MCF 10A (cell line): ENCODE measurements at places on chromosomes 2 and 18.

DNA sequence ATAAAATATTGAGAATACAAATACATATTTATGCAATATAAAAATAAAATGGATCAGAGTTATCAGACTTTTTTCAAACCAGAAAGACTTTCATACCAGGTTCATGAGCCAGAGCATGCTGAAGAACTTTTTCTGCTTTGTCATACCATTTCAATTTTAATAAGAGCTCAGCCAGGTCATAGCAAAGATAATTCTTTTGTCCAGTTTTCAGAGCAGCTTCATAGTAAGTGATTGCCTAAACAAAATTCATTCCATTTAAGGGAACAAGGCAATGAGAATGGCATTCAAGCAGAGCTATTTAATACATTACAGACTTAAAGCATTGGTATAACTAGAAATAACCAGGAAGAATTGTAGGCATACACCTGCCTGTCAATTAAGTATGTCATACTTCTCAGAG, 42.3 kb downstream of the TTC21B start:
- no peak for DNase-seq

DNA sequence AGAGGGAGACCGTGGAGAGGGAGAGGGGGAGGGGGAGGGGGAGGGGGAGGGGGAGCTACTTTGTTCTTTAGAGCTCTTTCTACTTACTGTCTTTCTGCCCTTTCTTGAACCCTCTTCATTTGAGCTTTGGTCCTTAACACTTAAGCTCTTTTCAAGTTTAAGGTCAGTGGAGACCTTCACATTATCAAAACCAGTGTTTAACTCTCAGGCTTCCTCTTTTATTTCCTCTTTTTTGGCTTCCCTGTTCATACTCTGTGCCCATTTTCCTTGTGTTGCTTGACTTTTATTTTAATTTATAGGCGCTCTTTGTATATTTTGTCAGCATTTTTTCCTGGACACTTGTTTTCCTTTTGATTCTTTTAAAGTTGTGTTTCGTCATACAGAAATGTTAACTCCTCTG, 37.1 kb downstream of the ACSL3 start:
- no peak for DNase-seq

DNA sequence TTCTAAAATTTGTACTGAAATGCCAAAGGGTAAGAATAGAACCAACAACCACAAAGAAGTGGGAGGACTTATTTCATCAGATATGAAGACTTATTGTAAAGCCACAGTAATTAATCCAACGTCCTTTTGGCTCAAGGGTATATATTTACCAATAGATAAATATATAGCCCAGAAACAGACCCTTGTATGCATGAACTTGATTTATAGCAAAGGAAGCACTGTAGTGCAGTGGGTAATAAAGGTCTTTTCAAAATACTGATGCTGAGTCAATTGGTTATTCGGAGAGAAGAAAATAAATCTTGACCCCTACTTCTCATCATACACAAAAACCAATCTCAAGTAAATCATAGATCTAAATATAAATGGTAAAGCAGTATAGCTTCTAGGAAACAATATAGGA, 200.5 kb upstream of the ST6GAL2 start:
- DNase-seq, result no peak

- DNase-seq, result no peak
These were observed 656.0 kb upstream of the SALL3 start for GRCh38 chr18:78323453-78324197.

DNA sequence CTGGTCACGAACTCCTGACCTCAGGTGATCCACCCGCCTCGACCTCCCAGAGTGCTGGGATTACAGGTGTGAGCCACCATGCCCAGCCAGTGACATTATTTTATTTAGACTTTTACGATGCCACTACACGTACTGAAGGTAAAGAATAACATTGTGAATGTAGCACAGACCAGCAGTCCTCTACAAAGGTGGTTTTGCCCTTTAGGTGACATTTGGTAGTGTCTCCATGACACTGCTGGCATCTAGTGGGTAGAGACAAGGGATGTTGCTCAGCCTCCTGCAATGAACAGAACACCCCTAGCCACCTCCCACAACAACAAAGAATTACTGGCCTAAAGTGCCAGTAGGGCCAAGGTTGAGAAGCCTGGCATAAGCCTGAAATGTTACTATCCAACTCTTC, 69.5 kb downstream of the MYOM1 start:
- no peak for DNase-seq

- DNase-seq, result peak; percentile 53
These were observed 539.0 kb downstream of the SOX11 start for GRCh38 chr2:6231166-6231565.

GRCh38 chr2:37283207-37283606, 41.4 kb downstream of the PRKD3 start:
- peak; percentile 75 for DNase-seq

- no peak for DNase-seq
These were observed 52.6 kb downstream of the COA5 start for GRCh38 chr2:98555696-98556095.

GRCh38 chr2:110173523-110173922, 31.3 kb downstream of the NPHP1 start:
- DNase-seq, result peak; percentile 68

DNA sequence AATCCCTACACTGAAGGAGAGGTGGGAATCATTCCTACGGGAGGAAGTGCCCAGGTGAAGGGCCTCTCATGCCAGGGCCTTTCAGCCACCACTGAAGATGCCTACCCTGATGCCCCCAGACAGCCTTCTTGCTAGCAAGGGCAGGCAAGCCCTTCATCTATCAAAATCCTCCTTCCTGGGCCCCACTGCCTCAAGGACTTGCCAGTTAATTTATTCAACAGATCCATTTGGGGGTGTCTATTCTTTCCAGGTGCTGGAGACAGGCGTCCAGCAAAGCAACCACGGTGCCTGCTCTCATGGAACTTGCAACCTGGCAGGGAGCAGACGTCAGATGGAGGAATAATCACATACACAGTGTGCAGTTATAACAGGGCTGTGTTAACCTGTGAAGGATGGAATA, 95.5 kb downstream of the GYPC start:
- no peak for DNase-seq

DNA sequence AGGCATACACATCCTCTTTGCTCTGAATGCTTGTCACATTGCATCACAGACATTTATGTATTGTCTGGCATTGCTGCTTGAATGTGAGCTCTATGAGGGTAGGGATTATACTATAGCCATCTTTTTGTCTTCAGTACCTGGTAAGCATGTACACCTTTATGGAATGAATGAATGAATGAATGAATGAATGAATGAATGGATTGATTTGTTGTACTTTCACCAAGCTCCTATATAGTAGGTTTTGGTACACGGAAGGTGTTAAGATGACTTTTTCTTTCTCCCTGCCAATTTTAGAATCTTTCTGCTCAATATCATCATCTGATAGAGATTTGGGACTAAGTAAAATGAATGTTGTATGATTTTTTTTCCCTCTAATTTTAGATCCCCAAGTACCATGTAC, 13.5 kb downstream of the LTBP1 start:
- DNase-seq, result no peak

GRCh38 chr2:55862673-55863390, 60.8 kb downstream of the EFEMP1 start:
- DNase-seq, result peak; percentile 98

- DNase-seq, result peak; percentile 46
These were observed 483 bp downstream of the TRAPPC8 start for GRCh38 chr18:31942291-31942998.

GRCh38 chr2:180314086-180314485, 307.0 kb upstream of the CWC22 start:
- no peak for DNase-seq

- DNase-seq, result no peak
These were observed 130.8 kb downstream of the SLC8A1 start for GRCh38 chr2:40321016-40321623.

DNA sequence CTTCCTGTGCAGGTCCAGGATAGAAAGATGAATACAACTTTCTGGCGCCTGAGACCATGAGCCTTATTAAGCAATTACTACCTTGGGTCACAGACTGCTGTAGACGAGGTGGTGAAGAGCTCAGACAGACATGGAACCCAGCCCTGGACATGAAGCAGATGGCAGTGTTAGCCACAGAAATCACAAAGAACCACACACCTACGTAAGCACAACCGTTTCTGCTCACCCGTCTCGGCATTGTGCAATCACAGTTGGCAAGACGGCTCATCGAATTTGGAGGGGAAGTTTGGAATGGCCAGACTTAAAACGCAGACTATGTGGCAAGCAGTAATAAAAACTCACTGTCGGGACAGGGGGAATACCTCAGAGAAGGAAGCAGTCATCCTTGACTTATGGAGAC, 24.3 kb upstream of the ASPRV1 start:
- peak; percentile 92 for DNase-seq

DNA sequence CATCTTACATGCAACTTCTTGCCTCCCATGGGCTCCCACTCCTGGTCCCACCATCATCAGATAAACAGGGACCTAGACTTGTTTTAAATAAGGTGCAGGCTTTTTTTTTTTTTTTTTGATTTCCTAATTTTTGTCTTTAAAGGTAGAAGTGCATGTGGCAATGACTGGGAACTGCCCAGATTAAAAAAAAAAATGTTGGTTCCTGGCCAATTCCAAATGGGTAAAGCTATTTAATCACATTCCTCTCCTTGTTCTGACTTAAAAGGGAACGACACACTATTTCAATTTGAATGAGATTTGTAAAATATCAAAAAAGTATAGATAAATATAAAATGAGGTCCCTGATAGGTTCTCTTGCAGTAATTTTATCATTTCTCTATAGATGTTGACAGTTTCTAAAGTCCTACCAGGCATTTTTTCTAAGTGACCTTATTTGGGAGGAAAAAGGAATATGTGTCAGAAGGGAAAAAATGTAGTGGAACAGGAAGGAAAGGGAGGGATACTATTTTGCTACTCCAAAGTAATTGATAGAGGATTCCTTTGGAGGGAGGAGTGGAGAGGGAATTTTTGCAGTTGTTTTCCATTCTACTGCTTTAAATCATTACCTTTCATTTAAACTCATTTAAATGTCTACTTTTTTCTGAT, 43.3 kb downstream of the DDX1 start:
- no peak for DNase-seq

DNA sequence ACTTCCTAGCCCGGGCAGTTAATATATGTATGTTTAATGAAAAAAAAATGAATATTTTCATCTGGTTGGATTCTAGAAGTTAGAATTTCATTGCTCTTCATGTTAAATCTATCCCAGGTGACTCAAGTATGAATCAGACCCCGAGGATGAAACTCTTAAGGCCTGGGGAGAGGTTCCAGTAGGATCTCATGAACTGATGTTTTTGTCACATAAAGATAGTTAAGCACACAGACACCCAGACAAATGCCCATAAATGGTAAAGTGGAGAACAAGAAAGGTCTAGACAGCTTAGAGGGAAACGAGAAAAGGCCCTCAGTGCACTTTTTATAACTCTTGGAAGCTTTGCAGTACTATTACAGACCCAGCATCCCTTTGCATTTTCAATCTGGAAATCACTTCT, 114.1 kb downstream of the RIF1 start:
- DNase-seq, result peak; percentile 1

DNA sequence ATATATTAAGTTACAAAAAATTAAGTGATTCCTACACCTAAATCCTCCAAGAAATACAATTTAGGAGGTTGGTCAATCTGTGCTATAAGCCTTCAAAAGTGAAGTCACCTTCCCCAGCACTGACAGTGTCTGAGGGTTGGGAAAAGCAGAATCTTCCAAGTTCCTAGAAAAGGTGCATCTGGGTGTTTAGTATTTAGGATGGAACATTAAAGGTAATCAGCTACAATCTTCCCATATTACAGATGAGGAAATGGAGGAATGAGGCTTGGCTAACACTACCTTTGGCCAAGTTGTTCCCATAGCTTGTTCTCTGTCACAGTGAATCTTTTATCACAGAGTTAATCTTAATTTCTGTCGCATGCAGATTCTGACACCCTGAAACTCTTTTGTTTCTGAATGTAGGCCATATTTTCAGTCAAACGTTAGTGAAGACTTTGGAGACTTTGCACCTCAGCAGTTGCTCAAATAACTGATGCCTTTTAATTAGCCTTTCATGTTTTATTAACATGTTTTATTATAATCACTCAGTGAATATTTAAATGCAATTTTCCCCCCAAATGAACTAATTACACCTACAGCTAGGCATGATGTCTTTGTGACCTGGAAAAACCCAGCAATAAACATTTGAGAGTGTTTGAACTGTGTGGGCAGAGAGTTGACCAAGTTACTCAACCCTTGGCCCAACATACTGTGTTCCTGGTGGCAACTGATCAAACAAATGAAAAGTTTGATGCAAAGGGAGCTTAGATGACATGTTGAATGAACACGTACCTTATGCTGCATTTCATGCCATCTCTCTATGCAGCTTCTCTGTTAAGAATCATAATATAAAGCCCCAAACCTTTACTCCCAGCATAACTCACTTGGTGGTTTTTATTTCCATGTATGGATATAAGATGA, 17.6 kb downstream of the FN1 start:
- DNase-seq, result no peak

DNA sequence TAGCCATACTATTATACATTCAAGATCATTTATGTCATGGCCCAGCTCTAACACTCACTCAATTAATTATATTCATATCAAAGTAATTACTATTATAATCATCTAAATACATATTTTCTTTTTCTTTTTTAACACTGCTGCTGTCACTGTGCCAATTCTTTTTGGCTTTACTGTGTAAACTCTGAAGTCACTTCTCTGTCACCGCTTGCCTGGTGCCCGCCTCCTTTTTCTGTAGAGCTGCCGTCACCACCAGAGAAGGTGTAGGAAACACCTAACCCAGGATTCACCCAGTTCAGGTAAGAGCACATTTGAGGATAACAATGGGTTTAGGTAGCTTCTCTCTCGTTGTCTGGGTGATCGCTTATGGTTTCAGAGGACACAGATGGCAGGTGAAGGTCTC, 93.3 kb downstream of the AOX1 start:
- no peak for DNase-seq

DNA sequence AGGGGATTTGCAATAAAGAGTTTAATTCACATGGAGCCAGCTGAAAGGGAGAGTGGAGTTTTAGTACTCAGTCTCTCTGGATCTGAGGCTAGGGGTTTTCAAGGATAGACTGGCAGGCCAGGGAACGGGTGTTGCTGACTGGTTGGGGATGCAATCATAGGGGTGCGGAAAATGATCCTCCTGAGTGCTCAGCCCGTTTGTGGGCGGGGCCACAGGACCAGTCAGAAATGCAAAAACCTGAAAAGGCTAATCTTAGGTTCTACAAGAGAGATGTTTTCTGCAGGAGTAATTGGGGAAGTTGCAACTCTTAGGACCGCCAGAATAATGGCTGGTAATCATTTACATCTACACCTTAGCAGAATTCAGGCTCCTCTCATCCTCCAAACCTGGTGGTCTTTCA, 2.5 kb downstream of the NFU1 start:
- DNase-seq, result no peak

DNA sequence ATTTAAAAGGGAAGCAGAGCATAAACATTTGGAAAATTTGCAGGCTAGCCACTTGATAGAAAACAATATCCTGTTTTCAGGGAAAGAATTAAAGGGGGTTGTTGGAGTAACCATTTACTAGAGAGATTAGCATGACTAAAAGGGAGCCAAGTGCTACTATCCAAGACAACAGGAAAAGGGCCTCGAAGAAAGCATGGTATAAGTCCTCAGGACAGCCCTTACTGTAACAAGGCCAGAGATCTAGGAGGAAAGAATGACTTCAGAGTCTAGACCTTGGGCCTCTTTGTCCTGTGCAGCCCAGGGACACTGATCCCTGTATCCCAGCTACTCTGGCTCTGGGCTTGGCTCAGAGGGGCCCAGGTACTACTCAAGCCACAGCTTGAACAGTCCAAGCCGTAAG, 16.6 kb downstream of the TPO start:
- no peak for DNase-seq

GRCh38 chr2:172623249-172623965, 67.5 kb downstream of the PDK1 start:
- DNase-seq, result no peak
